KBM-7 (cell line): ENCODE measurements at places on chromosomes 6 and 20.

- peak; percentile 45 for DNase-seq
Measured at GRCh38 chr20:53834062-53834442, 236.3 kb downstream of the BCAS1 start.

DNA sequence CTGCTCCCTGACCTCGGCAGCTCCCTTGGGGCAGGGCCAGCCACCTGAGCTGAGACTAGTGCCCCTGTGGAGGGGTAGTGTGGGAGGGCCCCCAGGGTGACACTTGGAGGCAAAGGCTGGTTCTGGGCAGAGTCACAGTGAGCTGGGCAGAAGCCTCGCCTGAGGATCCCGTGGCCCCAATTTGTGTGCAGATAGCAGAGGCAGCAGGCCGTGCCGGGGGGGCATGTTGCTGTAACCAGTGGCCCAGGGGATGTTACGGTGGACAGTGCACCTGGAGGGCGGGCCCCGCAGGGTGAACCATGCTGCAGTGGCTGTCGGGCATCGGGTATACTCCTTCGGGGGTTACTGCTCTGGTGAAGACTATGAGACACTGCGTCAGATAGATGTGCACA lies 2.9 kb downstream of the KLHDC3 start:
- DNase-seq = no peak

DNA sequence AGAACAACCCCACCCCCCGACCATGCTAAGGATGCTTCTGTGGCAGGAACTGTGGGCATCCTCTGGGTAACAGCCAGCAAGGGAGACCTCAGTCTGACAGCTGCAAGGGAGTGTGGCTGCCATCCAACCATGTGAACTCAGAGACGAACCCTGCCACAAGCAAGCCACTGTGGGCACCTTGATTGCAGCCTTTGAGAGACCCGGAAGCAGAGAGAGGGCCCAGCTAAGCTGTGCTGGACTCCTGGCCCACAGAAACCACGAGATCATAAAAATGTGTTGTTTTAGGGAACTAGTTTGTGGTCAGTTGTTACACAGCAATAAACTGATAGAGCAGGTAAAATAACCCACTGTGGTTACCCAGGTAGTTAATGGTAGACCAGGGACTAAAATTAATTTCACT lies 414.6 kb downstream of the CDH26 start:
- DNase-seq = peak; percentile 8

- DNase-seq = no peak
Measured at GRCh38 chr6:13184089-13184468, 144.3 kb downstream of the TBC1D7 start.

DNA sequence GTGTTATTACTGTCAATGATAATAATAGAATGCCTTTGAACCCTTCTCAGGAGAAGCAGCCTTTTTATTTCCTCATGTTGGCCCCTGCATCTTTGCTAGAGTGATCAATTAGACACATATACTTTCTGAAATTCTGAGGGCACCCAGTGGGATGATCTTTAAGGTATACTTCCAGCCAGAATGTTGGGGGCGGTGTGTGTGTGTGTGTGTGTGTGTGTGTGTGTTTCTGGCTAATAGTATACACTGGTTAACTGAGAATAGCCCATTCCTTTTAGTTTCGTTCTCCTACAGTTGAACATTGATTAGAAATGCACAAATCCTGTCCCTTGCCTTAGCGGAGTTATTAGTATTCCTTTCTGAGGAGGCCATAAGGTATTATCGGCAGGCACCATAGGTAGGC lies 41.7 kb upstream of the CCDC167 start:
- no peak for DNase-seq

DNA sequence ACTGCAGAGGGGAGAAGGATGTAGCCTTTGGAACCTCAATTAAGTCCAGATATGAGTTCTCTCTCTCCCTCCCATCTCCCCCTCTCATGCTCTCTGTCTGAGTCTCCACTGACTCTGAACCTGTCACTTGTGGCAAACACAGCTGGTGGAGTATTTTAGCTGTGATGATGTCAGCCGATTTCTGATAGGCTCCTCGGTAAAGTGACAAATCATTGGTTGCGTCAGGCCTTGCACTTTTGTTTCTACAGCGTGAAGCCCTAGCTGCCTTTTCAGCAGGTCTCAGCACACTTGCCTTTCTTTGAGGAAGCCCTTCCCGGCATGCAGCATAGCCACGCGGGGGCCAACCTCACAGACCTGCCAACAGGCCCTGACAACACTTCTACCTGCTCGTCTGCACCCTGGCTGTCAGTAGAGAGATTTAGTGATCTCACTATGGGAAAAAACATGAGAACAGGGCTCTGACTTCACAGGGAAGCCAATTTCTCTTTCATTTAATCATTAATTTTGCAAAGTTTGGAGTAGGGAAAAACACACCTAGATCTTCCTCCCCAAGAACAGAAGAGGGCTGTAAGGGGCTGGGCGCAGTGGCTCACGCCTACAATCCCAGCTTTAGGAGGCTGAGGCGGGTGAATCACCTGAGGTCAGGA lies 84.4 kb downstream of the GMPR start:
- DNase-seq = peak; percentile 45
